ENCODE measurements at places on chromosomes 6 and 20.
A peak's percentile ranks its signal among the peaks of the same experiment; 100 is the strongest.

DNA sequence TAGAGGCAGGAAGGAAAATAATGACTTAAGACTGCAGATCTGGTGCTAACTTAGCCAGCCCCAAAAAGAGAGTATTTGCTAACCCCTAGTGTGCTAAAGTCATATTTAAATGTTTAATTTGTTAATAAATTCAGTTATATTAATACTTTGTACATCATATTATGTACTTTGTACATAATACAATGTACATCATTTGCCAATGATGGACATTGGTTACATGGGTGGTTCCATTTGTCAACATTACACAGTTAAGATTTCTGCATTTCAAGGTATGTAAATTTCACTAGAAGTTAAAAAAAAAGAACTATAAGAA is 63.9 kb upstream of the PIM1 start:
- DNase-seq = no peak

- DNase-seq = no peak
Measured at GRCh38 chr6:136171231-136171630, 78.9 kb downstream of the MTFR2 start.

- DNase-seq = no peak
Measured at GRCh38 chr6:36545767-36546307, 1.4 kb downstream of the STK38 start.

DNA sequence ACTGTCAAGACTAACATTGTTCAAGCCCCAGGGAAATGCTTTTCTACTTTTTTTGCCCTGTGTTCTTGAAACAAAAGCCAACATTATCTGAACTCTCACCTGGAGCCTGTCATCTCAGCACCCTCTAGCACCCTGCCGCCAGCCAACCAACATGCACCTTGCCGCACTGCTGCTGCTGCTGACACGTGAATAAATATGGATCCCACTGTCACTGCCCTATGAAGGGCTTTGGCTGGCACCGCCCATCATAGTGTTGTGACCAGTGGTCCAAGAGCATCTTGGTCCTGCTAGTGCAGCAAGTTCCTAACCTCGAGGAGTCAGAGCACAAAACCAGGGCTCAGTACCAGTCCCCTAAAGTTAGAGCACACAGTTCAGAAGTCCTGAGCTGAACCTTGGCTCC is 41.6 kb downstream of the CENPW start:
- DNase-seq = no peak

DNA sequence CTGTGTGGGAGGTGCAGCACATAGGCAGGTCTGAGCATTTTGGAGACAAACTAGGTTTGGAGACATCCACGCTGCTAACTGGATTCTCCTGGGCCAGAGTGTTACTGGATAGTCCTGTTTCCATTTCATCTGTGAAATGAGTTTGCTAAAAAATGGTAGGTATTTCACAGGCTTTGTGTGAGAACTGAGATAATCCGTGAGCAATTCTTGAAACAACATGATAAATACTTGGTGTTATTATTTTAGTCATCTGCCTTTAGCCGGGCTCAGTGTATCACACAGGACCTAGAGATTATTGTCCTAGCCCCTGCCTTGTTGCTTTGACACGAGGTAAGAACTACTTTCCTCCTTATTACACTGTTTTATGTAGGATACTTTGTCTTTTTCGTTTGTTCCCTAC is 63.0 kb downstream of the PRR18 start:
- no peak for DNase-seq

DNA sequence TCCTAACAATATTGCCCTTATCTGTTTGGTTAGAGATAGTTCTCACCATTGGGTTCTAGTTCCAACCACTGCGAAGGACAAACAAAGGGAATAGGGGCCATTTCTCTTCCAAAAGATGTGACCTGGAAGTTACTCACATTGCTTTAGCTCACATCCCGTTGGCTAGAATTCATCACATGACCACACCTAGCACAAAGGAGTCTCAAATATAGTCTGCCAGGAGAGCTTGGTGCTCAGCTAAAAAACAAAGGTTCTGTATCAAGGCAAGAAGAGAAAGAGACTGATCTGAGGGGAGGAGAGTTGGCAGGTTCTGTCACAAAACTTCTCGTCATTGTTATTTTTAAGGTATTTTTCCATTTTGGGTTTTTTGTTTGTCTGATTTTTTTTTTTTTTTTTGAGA is 69.8 kb upstream of the GNRH2 start:
- DNase-seq = no peak

- no peak for DNase-seq
Measured at GRCh38 chr20:11569163-11569562, 348.5 kb upstream of the BTBD3 start.

DNA sequence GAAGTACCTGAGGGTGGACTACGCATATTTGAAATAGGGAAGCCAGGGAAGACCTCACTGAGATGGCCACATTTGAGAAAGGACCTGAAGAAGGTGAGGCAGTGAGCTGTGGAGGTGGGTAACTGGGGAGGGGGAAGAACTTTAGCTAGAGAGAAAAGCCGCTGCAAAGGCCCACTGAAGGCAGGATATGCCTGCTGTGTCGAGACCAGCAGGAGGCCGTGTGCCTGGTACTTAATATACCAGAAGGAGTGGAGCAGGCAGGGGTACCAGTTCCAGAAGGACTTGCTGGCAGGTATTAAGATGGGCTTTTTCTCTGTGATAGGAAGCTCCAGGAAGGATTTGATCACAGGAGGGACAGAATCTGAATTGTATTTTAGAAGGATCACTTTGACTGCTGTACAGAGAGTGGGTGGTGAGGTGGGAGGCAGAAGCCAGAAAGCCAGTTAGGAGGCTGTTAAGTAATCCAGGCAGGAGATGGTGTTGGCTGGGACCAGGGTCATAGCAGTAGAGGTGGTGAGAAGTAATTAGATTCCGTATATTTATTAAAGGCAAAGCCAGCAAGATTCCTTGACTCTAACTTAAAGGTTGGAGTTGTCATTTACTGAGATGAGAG is 54.2 kb upstream of the FANCE start:
- no peak for DNase-seq

- no peak for DNase-seq
Measured at GRCh38 chr6:10266061-10266460, 148.8 kb downstream of the TFAP2A start.

- no peak for DNase-seq
Measured at GRCh38 chr6:147283460-147283859, 79.2 kb downstream of the STXBP5 start.

- DNase-seq = no peak
Measured at GRCh38 chr20:33540427-33540826, 50.5 kb downstream of the CBFA2T2 start.

DNA sequence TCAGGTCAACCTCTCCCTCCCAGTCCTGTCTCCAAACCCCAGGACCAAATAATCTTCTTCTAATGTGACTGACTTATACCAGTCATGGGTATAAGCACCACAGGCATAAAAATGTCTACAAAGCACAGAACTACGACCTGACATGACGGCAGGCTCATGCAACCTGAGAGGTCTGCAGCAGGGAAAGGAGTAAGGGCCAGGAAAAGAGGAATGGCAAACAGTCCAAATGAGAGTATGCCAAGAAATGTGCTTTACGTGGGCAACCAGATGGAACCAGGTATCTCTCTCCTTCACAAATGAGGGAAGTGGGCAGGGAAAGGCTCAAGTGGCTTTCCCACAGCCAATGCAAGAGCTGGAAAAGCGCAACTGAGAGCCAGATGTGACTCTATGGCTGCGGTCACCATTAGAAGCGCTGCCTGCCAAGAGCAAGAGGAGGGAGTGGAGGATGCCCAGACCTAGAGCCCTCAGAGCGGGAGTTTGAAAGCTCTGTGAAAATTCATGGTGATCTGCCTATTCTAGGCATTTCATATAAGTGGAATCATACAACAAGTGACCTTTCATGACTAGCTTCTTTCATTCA is 6.0 kb downstream of the APMAP start:
- no peak for DNase-seq

DNA sequence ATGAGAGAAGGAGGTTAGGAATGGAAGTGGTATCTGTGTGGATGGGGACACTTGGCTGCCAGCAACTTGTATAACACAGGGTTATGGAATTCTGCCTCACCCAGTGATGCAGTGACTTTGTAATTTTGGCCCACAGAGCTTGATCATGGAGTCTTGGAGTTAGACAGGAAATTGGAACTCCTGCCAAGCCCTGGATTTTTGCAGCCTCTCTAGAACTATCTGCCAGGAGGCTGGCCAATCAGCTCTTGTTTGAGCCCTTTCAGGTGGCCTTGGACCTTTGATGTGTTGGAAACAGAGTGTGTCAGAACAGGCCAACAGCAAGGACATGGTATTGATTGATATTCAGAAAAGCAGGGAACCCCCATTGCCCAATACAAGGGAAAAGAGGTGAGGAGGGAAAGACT is 157.7 kb upstream of the GGTLC1 start:
- DNase-seq = no peak

DNA sequence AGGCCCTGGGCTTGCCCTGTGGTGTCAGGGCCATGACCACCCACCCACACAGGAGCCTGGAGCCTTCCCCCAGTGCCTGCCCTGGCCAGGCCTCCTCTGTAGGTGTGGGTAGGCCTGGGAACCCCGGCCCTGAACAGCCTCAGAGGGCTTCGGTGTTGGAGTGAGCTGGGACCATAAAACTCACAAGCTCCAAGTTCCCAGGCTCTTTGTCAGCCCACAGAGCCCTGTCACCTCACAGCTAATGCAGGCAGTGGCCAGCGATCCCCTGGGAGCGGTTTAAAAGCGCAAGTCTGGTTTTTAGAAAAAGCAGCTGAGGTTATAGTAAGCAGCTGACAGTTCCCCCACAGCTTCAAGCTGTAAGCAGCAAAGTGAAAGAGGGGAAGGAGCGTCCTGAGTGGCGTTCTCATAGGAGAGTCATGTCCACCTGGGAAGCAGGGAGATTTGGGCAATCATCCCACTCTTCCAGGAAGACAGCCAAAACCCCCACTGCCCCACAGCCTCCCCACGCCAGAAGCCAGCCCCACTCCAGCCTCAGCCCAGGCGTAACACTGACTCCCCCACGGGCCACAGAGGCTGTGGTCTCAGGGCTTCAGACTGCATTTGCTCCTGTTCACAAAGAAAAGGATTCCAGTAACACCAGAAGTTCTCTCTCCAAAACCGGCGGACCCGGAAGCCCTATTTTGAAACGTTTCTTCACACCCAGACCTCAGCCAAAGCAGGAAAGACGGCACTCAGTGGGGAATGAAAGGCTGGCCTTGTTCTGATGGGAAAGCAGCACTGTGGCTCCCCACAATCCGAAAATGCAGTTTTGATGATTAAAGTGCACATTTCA is 34.3 kb upstream of the FOXC1 start:
- peak; percentile 49 for DNase-seq

GRCh38 chr20:51807720-51808250 is 5.5 kb upstream of the SALL4 start:
- DNase-seq = no peak

DNA sequence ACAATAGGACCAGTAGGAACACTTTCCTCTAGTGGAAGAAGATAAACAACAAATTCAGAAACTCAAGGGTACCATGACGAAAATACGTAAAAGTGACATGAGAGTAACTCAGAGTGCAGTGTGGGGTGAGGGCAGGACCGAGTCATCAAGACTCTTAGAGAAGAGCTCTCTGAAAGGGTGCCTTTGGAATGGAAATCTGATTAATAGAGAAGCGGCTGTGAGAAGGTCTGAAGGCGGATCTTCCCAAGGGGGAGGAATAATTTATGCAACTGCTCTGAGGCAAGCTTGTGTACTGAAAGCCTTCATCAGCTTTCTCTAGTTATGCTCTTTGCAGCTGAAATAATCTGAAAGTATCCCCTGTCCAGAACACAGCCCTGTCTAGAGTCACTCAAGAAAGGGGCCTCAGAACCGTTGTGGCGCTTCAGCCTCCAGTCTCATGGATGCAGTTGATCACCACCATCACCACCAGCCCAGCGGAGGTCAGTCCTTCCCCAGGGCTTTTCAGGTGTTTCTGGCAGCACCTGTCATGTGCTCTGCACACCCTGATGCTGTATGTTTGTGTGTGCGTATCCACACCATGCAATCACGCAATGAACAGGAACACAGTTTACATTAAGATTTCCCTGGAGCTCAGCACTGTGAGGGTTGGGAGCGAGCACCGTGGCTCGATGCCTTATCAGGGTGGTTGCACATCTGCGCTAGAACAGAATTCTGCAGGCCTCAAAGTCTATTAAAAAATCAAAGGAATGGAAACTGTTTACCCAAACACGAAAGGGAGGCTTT is 396.5 kb downstream of the SMOC2 start:
- no peak for DNase-seq

DNA sequence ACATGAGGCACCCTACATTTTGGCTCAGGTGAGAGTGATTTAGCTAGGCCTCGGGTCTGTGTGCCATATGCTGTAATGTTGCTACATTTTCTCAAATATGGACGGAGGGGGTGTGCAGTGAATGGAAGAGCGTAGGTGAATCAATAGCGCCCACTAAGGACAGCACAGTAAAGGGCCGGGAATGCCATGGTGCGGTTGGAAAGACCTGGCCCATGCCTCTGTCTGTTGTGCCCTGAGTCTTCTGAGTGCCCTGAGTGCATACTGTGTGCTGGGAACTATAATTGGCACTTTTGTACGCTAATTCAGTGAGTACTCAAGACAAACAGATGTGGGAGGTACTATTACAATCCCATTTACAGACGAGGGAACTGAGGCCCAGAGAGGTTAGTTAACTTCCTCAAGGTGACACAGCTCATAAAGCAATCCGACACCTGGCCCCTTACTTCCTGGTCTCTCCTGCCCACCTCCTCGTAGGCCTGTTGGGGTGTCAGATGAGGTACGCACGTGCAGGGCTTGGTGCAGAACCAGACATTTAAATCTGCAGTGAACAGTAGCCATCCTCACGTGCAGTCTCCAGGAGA is 17.3 kb downstream of the SLC22A1 start:
- DNase-seq = no peak

DNA sequence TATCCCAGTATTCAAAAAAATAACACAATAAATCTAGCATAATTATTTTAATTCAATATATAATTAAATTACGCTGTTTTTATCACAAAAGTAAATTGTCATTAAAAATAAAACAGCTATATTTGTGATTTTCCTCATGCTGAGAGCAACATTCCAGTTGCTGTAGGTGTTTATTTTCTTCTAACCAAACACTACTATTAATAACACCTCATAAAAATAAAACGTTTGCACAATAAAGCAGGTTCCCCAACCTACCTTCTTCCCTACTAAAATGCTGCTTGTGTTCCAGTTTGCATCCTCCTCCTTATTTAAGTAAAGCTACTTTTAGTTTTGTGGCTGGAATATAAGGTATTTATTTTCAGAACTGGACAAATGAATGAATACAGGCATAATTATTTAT is 108.2 kb upstream of the LGSN start:
- no peak for DNase-seq

- DNase-seq = no peak
Measured at GRCh38 chr6:116289876-116290275, 10.1 kb upstream of the TSPYL1 start.

GRCh38 chr20:53752971-53753879 is 159.6 kb upstream of the ZNF217 start:
- no peak for DNase-seq

DNA sequence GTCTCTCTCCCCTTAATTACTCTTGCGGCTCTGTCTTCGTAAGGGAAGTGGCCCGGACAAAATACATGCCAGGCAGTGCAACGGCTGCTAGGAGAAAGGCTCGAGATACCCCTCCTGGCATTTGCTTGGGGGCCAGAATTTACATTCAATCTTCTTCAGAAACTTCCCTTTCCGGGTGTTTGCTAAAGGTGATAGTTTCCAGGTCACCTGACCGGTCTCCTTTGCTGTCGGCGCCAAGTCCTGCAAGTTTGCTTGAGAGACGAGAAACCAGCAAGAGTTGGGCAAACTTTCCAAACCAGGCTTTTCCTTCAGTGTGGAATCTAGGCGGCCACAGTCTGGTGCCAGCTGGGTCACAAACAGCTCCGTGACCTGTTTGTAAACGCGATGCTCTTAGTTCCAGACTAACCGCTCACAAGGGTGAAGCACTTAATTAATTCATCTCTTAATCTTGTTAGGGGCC is 563 bp upstream of the SRSF3 start:
- DNase-seq = no peak

- peak; percentile 49 for DNase-seq
Measured at GRCh38 chr6:37860226-37860839, 40.8 kb downstream of the ZFAND3 start.
